Transverse colon (tissue), 4 donors: ENCODE measurements at places on chromosomes 7 and 10. TPM values are rescaled to one million over a fixed set of nuclear protein-coding genes. Genes with fewer than 3 reads are reported as not detected.
A peak's percentile ranks its signal among the peaks of the same experiment; 100 is the strongest.

DNA sequence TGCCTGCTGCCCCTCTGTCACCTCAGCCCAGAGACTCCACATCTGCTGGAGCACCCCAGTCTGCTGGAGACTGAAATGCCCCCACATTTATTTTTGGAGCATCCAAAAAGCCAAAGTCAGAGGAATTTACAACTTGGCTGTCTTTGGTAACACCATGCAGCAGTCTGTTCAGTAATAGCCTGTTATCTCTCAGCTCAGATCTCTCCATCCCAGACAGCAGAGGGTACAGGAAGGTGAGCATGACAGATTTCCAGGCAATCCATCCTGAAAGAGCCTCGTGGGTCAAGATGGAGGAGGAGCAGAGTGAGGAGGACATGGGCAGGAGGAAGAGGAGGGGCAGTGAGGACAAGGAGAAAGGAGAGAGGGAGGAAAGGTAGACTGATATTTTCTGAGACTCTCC lies 55.9 kb downstream of the GRID1 start:
- no peaks in the 10 kb centered on the region for H3K4me1 ChIP-seq
- H3K4me3 ChIP-seq = no peak overlapping the region
- no peak for DNase-seq
- no peak overlapping the region for H3K27ac ChIP-seq
- H3K36me3 ChIP-seq = no peaks in the 10 kb centered on the region
- H3K27me3 ChIP-seq = no peaks in the 10 kb centered on the region

DNA sequence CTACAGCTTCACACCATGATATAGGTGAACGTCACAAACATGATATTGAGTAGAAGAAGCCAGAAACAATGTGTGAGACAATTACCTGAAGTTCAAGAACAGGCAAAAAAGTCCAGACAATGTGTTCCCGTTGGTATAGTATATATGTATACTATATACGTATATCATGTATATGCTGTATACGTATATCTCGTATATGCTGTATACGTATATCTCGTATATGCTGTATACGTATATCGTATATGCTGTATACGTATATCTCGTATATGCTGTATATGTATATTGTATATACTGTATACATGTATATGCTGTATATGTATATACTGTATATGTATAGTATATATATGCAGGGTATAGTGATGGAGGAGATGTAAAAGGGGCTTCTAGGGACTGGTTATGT lies 10.8 kb downstream of the ZSCAN25 start:
- H3K27me3 ChIP-seq = no peaks in the 10 kb centered on the region
- no peak overlapping the region for H3K4me3 ChIP-seq
- no peak for DNase-seq
- peaks cover 4% of the 10 kb centered on the region for H3K4me1 ChIP-seq
- no peaks in the 10 kb centered on the region for H3K36me3 ChIP-seq

DNA sequence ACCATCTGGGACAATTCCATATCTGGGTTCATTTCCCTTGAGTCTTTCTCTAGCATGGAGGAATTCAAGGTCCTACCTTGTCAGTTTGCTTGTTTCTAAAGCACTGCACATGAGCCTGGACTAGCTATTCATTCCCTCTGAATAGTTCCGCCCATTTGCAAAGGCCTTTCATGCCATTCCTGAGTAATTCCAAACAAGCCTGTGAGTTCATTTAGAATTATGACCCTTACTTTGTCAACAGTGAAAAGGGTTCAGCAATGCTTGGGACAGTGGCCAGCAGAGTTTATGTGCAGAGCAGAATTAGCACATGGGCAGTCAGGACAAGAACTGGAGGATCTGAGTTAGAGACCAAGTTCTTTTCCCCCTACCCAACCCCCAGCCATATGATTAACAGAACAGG lies 27.9 kb upstream of the CRTAC1 start:
- DNase-seq = no peak
- H3K36me3 ChIP-seq = no peaks in the 10 kb centered on the region
- H3K27ac ChIP-seq = no peak overlapping the region
- H3K27me3 ChIP-seq = peaks cover 11% of the 10 kb centered on the region
- no peak overlapping the region for H3K4me3 ChIP-seq

DNA sequence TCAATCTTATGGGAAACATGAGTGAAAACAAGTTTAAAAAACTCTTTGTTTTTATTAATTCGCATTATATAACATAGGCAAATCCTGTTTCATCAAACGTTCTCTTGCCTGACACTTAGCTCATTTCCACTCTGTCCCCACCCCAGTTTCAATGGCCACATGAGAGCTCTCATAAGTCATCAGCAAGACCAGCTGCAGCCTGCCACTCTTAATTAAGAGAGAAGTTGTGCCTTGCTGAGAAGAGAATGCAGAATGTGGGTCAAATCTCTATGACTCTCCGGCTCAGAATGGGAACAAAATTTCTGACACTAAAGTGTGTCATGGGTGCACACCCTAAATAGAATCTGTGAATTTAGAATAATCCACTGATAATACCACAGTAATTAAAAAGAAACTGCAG lies 39.6 kb downstream of the ASAH2 start:
- no peaks in the 10 kb centered on the region for H3K4me1 ChIP-seq
- no peak for DNase-seq
- no peak overlapping the region for H3K27ac ChIP-seq

NFE2L3 gene
- 9.4 TPM for total RNA-seq

DNA sequence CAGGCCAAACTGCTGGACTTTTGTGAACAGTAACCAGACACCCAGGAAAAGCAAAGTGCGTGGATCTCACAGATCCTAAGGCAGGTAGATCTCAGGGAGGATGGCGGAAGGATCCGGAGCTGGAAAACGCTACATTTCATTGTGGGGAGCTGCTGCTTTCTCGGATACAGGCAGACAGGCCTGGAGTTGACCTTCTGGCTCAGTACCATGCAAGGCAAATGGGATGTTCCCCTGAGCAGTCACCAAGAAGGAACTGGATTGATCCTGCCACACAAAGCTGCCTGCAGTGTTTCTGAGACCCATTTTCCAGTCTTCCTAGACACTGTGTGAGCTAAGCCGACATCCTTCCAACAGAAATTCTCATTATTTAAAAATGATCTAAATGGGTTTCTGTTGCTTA lies 65.5 kb downstream of the ZRANB1 start:
- H3K4me3 ChIP-seq = no peak overlapping the region
- peaks cover 48% of the 10 kb centered on the region for H3K4me1 ChIP-seq
- peaks cover 9% of the 10 kb centered on the region for H3K36me3 ChIP-seq
- peak overlapping the region; percentile 77 for H3K27ac ChIP-seq
- H3K27me3 ChIP-seq = no peaks in the 10 kb centered on the region

ACTR1A gene
- 81.5 TPM for total RNA-seq

DNA sequence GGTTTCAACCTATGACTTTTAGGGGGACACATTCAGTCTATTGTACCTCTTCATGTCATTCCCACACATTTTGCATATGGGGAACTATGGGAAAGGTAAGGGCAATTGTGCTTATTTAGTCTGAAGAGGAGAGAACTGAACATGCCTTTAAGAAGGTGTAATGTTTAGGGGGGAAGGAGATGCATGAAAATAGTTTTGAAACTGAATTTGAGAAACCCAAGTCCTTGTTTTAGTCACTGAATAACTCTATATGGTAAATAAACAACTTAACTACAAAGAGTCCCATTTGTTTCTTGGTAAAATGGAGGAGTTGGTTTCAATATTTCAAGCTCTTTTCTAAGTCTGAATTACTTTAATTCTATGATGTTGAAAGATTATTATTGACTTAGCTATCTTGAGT lies 166.1 kb downstream of the DNAJB9 start:
- DNase-seq = no peak
- no peaks in the 10 kb centered on the region for H3K27me3 ChIP-seq
- no peak overlapping the region for H3K27ac ChIP-seq

DNA sequence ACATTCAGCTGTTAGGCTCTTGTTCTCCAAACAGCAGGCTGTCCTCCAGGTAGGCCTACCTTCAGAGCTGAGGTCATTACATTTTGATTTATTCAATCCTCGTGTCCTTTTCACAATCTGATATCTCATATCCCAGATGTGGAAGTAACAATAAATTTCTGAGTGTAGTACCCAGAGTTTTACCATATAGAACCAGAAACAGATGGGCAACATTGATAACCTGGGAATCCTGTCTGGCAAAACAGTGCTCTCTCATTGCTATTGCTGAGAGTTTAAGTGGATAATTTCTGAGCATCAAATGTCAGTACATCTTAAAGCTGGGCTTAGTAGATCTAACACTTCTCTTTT lies 1007.8 kb downstream of the REEP3 start:
- no peaks in the 10 kb centered on the region for H3K27me3 ChIP-seq
- no peaks in the 10 kb centered on the region for H3K4me1 ChIP-seq
- H3K36me3 ChIP-seq = no peaks in the 10 kb centered on the region
- H3K27ac ChIP-seq = no peak overlapping the region
- H3K4me3 ChIP-seq = no peak overlapping the region

ZSWIM8 gene
- total RNA-seq = 94.5 TPM

GRCh38 chr10:14412624-14413023 lies 81.9 kb upstream of the FRMD4A start:
- DNase-seq = no peak
- no peaks in the 10 kb centered on the region for H3K36me3 ChIP-seq
- no peak overlapping the region for H3K27ac ChIP-seq
- H3K27me3 ChIP-seq = peaks cover 9% of the 10 kb centered on the region
- H3K4me1 ChIP-seq = no peaks in the 10 kb centered on the region
- H3K4me3 ChIP-seq = no peak overlapping the region

DNA sequence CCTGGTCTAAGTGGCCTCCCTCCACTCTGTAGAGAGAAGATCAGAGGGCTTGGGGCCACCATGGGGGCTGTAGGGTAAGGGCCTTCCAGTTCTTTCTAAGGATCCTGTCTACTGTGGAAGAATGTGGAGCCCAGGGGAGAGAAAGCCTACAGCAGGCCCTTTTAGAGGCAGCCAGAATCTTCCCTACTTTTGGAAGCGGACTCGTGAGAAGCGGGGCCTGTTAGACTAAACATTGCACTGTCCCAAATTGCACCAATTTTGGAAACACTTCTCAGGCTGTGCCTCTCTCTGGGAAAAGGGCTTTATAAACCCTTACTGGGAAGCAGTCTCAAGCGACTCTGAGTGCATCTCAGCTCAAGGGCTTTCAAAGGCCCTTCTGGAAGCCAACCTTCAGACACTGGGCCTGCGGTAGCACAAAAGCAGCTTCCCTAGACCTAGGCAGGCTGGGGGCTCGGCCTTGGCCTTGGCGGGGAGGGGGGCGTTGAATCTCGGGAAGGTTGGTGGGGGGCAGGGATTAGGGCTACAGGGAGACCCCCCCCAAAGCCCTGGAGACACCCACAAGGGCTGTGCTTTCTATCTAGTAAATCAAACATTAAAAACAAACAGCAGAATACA lies 298.1 kb downstream of the GFRA1 start:
- no peak overlapping the region for H3K4me3 ChIP-seq
- no peaks in the 10 kb centered on the region for H3K36me3 ChIP-seq
- H3K4me1 ChIP-seq = no peaks in the 10 kb centered on the region
- H3K27me3 ChIP-seq = no peaks in the 10 kb centered on the region
- DNase-seq = no peak
